ENCODE measurements at places on chromosomes 13 and 19. TPM values are rescaled to one million over a fixed set of nuclear protein-coding genes. Genes with fewer than 3 reads are reported as not detected.

GRCh38 chr13:34570698-34571353 is 371.2 kb upstream of the NBEA start:
- no peaks in the 10 kb centered on the region for H3K36me3 ChIP-seq
- no peaks in the 10 kb centered on the region for H3K27me3 ChIP-seq
- H3K4me1 ChIP-seq: no peaks in the 10 kb centered on the region
- no peak overlapping the region for H3K27ac ChIP-seq
- no peak overlapping the region for H3K4me3 ChIP-seq

DNA sequence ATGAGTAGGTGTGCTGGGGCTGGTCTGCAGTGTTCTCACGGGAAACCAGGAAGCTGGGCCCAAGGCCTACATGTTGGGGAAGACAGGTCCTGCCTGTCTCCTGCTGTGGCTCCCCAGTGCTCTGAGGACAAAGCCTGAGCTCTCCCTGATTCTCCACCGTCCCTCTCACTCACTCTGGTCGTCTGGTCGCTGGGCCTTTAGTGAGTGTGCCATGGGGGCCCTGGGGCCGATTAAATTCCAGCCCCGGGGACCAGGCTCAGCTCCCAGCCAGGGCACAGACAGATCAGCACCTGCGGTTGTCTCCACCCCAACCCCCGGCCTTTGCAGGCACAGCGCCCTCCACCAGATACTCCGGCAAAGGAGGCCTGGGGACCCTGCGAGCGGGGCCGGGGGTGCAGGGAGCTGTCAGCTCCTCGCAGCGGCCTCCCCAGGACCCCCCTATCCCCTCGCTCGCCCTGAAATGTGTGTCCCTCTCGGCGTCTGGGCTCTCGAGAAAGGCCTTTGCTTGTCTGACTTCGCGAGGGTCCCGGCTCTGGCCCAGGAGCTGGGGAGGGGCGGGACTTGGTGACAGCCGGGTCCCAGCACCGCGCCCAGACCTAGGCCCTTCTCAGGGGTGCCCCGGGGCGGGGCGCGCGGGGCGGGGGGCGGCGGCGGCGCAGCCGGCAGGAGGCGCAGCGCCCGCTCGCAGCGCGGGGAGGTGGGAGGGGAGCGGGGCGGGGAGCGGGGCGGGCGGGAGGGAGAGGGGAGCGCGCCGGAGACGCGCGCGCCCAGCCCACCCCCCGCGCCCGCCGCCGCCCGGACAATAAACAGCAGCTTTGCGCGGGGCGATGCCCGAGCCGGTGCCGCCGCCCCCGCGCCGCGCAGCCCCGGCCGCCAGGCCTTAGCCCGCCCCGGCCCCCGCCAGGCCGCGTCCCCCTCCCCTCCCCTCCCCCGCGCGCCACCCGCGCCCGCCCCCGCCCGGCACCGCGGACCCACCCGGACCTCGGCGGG is at the start of gene PALM:
TSS of gene PALM (plus strand) at position 782 of the 990 bp plus-strand sequence. CDS start 212 bp downstream, outside the sequence.
- peaks cover 9% of the 10 kb centered on the region for H3K4me1 ChIP-seq
- H3K27ac ChIP-seq: no peak within 1 kb of the TSS

DNA sequence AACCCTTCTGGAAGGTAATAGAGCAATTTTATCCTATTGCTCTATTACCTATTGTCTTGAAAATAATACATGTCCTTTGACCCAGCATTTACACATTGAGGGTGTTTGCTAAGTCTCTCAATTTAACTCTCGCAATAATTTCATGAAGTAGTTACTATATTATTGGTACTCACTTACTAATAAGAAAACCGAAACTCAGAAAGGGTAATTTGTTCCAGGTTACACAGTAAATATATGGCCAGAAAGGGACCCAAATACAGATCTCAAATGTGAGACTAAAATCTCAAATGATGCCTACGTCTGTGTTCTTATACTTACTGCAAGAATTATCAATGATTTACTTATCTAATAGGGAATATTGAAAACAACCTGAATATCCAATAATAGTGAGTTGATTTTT is 29.7 kb upstream of the FAM216B start:
- no peaks in the 10 kb centered on the region for H3K36me3 ChIP-seq
- H3K27me3 ChIP-seq: peaks cover 4% of the 10 kb centered on the region
- no peak overlapping the region for H3K27ac ChIP-seq
- no peak overlapping the region for H3K4me3 ChIP-seq

DNA sequence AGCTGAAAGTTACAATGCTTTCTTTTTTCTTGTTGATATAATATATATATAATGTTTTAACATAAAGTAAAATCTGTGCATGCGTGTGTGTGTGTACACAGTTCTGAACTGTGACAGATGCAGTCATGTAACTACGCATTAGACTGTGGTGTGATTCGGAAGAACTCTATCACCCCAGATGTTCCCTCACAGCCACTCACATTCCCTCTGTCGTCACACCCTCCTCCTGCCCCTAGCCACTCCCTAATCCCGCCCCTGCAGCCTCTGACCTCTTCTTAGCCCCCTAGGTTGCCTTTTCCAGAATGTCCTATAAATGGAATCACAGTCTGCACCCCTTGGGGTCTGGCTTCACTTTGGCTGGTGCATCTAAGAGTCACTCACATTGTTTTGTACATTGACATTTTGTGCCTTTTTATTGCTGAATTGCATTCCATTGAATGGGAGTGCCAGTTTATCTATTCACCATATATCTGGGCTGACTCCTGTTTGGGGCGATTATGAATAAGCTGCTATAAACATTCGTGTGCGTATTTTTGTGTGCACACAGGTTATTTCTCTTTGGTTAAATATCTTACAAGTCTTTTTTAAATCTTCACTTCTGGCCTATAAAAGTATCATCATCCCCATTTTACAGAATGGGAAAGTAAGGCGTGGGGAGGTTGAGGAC is 20.4 kb downstream of the DHRS12 start:
- DNase-seq: no peak
- H3K36me3 ChIP-seq: peaks cover 4% of the 10 kb centered on the region
- H3K27ac ChIP-seq: peak overlapping the region; percentile 6
- H3K4me1 ChIP-seq: peaks cover 14% of the 10 kb centered on the region
- H3K27me3 ChIP-seq: peaks cover 4% of the 10 kb centered on the region
- no peak overlapping the region for H3K4me3 ChIP-seq

TUBA3C gene
- polyA plus RNA-seq: not detected

DNA sequence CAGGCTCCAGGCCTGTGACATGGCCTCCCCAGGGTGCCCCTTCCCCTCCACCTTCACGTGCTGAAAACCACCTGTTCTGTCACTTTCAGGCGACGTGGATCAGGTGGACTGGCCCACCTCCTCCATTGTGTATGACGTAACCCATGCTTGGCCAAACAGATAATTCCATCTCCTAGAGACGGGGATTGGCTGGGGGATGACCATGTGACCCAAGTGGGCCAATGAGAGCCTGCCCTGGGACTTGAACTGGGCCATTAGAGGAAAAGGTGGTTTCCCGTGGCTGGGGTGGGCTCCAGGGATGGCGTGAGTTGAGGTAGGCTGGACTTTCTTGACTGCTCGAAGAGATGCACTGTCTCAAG is 3.6 kb upstream of the ADAMTSL5 start:
- H3K4me1 ChIP-seq: no peaks in the 10 kb centered on the region
- no peak overlapping the region for H3K27ac ChIP-seq
- H3K4me3 ChIP-seq: no peak overlapping the region
- H3K36me3 ChIP-seq: no peaks in the 10 kb centered on the region

C1QTNF9 gene
- polyA plus RNA-seq: not detected

CYP4F2 gene
- polyA plus RNA-seq: not detected

GRCh38 chr19:13428352-13428751 is 77.9 kb downstream of the CACNA1A start:
- no peaks in the 10 kb centered on the region for H3K36me3 ChIP-seq
- H3K27me3 ChIP-seq: peaks cover 41% of the 10 kb centered on the region
- H3K4me1 ChIP-seq: no peaks in the 10 kb centered on the region
- H3K4me3 ChIP-seq: no peak overlapping the region

GFY gene
- not detected for polyA plus RNA-seq

FBXO27 gene
- not detected for polyA plus RNA-seq

GRCh38 chr13:38381890-38382289 is 32.2 kb downstream of the UFM1 start:
- no peaks in the 10 kb centered on the region for H3K36me3 ChIP-seq
- no peak overlapping the region for H3K27ac ChIP-seq
- no peak overlapping the region for H3K4me3 ChIP-seq
